Activated CD4-positive, alpha-beta memory T cell treated with anti-CD3 and anti-CD28 coated beads, Interleukin-2, amount 10 ng/mL, durations not matched to agents 7 days and 5 days (primary cell): ENCODE measurements at places on chromosomes 2 and 18.

DNA sequence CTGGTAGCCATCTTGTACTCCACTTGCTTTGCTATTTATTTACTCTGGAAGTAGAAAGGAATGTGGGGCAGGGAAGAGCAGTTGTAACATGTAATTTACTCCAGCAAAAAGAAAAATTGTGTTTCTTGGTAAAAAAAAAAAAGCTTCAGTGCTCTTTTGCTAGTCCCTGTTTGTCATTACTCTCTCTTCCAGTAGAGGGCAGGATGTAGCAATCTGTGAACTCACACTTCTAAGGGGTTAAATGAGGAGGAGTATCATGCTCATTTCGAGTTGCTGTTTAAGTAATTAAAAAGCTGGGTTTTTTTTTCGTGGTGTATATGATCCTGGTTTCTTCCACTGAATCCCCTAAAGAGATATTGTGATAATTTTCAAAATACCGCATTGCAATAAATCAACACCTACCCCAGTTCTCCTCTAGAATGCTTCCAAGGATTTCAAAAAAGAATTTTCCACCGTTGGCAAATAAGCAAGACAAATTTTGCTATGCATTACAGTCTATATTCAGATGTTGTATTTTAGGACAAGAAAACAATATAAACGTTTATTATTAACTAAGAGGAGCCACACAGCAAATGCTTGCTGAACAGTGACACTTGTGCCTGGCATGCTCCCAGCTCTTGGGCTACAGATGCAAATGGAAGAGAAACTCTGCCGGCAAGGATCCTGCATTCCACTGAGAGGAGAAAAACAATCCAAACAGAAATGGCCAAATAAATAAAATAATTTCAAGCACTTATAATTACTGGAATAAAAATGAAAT is 261.6 kb downstream of the ASXL3 start:
- no peak for DNase-seq

- DNase-seq, result no peak
Observed at GRCh38 chr2:219537657-219538488, 5.7 kb downstream of the CHPF start.

DNA sequence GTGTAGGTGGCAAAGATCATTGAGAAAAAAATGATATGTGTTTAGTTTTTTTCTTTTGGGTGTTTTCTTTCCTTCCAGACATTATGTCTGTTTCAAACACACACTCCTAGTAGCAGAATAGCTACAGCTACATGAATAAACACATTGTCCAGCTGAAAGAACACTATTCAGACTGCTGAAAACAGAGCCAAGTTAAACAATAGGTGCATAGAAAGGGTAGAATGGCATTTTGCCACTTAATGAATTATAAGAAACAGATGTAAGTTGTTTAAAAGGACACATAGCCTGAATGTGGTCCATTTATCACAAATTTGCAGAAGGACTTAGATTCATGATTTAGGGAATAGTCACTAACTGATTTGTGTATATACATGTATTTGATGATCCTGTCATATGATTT is 20.1 kb downstream of the CTLA4 start:
- no peak for DNase-seq

GRCh38 chr2:232636788-232637420 is 3.5 kb downstream of the EFHD1 start:
- no peak for DNase-seq

DNA sequence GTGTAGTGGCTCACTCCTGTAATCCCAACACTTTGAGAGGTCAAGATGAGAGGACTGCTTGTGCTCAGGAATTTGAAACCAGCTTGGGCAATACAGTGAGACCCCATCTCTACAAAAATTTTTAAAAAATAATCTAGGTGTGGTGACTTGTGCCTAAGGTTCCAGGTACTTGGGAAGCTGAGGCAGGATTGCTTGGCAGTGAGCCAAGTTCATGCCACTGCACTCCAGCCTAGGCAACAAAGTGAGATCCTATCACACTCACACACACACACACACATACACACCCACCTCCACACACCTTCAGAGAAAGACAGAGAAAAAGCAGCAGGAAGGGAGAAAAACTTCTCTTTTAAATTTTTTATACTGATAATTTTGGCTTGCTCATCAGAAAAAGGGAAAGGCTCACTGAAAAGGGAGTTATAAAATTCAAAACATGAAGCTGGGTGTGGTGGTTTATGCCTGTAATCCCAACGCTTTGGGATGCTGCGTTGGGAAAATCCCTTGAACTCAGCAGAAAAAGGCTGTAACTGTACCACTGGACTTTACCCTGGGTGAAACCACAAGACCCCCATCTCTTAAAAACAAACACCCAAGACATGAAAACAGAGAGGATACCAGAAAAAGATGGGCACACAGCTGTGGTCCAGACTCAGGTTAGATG is 25.7 kb downstream of the FAM168B start:
- DNase-seq, result no peak
